ENCODE measurements at places on chromosomes 2 and 18. TPM values are rescaled to one million over a fixed set of nuclear protein-coding genes. Genes with fewer than 3 reads are reported as not detected.

- no peak for DNase-seq
These were observed 104.4 kb downstream of the DOCK10 start for GRCh38 chr2:224937887-224938286.

DNA sequence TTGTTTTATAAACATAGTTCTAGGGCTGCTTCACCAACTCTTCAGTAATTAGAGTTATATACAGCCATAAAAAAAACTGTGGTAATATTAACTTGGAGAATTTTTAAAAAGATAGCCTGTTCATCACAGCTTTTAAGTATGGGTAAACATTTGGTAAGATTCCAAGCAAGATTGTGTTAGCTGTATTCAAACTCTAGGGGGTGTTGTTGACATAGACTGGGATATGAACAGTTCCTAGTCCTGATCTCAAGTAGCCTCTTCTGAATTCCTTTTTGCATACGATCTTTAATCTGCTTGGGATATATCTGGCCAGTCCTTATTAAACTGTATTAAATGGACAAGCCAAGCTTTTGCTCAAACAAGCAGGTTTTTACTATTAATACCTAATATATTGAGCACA lies 13.4 kb downstream of the NOP58 start:
- no peak for DNase-seq

DNA sequence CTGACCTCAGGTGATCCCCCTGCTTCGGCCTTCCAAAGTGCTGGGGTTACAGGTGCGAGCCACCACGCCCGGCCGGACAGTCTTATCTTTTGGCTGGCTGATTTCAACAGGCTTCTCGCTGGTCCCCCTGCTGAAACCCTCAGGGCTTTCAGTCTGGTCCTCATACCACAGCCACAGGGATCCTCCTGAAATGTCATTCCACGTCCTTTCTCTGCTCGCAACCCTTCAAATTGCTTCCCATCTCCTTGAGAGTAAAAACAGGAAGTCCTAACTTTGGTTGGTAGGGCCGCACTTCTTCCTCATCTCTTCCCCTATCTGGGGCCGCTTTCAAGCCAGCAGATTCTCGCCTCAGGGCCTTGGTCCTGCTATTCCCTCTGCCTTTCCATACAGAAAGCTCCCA lies 1.4 kb upstream of the CAB39 start:
- DNase-seq, result no peak

The RIT2 gene
- total RNA-seq, result not detected

DNA sequence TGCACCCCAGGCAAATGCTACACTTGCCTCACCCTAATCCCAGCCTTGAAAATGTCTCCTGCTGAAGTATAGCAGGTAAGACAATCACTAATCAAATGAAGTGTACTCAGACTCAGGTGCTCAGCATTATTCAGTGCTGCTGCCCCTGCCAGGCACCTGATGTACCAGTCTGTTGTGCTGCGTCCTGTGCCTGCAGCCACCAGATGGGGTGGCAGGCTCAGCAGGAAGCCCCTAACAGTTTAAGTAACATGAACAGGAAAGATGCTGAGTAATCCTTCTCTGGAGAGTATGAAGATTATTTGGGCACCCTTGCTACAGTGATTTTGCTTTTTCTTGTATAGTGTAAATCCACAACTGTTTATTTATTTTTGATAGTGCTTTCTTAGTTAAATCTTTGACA lies 69.1 kb downstream of the TACR1 start:
- peak; percentile 7 for DNase-seq

- no peak for DNase-seq
These were observed 75.5 kb upstream of the ZNF532 start for GRCh38 chr18:58788971-58789875.

DNA sequence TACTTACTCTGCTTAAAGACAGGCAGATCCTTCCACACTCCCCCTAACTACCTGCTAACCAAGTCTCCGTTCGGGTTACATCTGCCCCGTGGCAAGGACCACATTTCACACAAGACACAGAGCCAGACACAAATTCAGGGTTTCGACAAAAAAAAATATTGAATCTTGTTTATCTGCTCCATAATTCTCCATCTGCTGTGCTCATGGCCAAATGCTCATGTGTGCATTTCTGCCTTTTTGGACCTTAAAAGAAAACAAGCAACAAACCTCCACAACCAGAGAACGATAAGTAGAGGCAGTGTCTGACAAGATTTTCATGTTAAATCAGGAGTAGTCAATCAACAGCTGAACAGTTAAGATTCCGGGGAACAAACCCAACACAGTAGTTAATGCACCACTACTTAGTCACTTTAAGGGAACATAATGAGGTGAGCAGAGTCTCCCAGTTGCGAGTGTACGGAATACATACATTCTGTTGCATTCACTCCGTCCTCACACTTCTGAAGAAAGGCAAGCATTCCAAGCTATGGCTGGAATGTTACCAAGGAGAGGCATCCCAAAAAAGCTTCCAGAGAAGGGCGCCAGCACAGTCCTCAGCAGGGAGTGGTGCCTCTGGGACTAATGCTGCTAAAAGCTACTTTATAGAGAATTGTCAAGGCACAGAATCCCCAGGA lies 121.0 kb downstream of the ANKRD44 start:
- DNase-seq, result no peak

GRCh38 chr2:23549051-23549450 lies 164.1 kb downstream of the KLHL29 start:
- no peak for DNase-seq

All from activated naive CD4-positive, alpha-beta T cell treated with anti-CD3 and anti-CD28 coated beads for 36 hours (primary cell).